Gastrocnemius medialis (tissue), 4 donors: ENCODE measurements at places on chromosomes 12 and 14. TPM values are rescaled to one million over a fixed set of nuclear protein-coding genes. Genes with fewer than 3 reads are reported as not detected.

APOF gene
- not detected for total RNA-seq

LUM gene
- total RNA-seq = 3.6 TPM

DNA sequence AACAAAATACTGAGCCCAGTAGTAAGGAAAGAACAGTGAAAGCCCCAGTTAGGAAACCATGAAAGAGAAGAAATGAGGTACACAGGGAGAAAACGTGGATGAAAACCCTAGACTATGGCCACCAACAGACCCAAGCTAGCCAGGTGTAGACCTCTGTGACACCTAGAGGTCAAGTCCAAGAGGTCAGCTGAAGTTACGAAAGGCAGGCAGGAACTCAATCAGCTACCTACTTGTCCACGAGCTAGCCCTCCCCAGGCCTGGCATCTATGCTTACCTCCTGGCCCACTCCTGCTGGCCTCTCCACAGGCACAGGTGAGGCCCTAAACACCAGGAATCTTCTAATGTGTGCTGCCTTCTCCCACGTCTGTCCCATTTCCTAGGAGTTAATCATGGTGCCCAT lies 48.7 kb downstream of the DPF3 start:
- no peak for DNase-seq

GRCh38 chr12:39912211-39912980 lies 193.5 kb downstream of the SLC2A13 start:
- no peak for DNase-seq

DNA sequence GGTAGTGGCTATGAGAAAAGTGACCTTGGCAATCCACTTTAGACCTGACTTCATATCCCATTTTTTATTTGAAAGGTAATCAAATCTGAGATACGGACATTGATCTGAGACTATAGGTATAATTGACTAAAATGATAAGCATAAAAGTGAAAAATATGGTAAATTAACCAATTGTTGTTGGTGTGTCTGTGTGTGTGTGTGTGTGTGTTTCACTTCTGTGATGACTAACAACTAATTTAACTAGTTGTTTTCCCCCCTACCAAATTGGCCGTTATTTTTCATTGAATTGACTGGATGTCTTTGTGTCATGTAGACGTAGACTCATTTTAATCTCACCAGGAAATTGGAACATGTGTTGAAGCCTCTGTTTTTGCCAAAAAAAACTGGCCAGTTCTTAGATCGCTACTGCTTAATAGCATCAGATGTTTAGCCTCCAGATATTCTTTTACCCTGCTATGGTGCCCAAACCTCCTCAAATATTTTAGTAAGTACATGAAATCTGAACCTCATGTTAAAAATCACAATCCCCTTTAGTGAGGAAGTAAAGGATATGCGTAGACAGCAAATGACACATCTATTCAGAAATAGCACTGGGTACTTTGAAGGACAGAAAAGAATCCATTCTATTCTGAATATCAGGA lies 395.0 kb downstream of the EGLN3 start:
- no peak for DNase-seq

SLC10A1 gene
- total RNA-seq = 0.23 TPM

- DNase-seq = no peak
These were observed 7.2 kb upstream of the MYL2 start for GRCh38 chr12:110927546-110927945.

GRCh38 chr14:31881531-31882310 lies 195.4 kb upstream of the ARHGAP5 start:
- no peak for DNase-seq

DNA sequence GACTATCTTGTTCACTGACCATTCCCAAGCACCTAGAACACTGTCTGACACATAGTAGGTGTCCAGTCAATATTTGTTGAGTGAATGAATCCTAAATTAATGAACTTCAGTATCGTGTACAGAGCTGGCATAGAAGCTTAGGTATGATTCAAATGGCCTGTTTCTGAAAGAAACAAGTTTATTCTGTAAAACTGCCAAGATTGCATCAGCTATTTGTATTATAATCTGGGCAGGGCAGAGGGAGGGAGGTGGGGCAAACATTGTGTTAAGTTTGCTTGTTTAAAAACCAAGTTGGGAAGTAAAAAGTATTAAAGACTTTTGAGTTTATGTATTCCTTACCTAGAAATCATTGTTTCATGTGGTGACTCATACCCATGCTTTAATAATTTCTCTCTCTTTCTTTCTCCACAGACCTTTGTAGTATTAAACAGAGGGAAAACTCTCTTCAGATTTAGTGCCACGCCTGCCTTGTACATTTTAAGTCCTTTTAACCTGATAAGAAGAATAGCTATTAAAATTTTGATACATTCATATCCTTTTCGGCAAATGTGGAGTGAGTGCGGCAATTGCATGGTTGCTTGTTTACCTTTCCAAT lies 92.8 kb downstream of the SCN8A start:
- no peak for DNase-seq

DNA sequence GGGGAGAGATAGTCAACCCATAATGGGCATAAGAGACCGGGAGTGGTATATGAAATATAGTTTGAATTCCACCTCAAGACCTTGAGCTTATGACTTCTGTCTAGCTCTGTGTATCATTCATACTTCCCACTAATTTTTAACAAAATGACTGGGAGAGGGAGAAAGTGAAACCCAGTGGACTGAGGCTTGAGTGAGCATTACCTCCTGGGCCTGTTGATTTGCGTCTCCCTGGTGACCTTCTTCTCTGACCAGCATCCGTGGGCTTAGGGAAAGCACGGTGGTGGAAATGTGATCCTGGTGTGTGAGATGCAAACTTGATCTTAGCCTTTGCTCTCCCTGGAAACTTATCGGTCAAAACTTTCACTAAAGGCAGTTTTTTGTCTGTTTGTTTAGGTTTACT lies 207.9 kb upstream of the BCL2L14 start:
- DNase-seq = no peak

MLXIP gene
- 86.1 TPM for total RNA-seq

TAS2R9 gene
- total RNA-seq = not detected

CD4 gene
- 1.8 TPM for total RNA-seq

GRCh38 chr14:90398841-90399540 lies 2.2 kb downstream of the CALM1 start:
- DNase-seq = no peak

- DNase-seq = no peak
These were observed 3.7 kb downstream of the ITGA5 start for GRCh38 chr12:54415221-54415929.

- no peak for DNase-seq
These were observed 159.9 kb upstream of the HIF1A start for GRCh38 chr14:61535458-61535857.

LRRK2 gene
- 4.7 TPM for total RNA-seq

SERPINA3 gene
- total RNA-seq = 18.3 TPM
